ENCODE measurements at places on chromosomes 11 and 22.
A peak's percentile ranks its signal among the peaks of the same experiment; 100 is the strongest.

DNA sequence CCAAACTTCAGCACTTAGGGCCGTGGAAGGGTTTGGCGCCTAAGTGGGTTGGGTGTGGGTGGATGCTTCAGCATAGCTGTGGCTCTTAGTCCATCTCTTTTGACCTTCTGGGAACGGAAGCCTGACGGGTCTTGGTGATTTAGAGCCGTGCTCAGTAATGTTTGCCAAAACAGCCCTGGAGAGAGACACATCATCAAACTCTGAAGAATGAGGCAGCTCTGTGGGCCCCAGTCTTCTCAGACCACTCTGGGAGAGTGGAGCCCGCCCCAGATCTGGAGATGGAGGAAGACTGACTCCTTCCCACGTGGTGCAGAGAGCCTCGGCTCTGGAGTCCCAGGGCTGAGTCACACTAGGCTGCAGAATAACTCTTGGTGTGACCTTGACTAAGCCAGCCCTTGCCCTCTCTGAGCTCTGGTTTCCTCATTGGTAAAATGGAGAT, 168.9 kb downstream of the C11orf91 start:
- DNase-seq, result no peak

- no peak for DNase-seq
Observed at GRCh38 chr11:37978647-37979046, 1380.6 kb upstream of the RAG2 start.

DNA sequence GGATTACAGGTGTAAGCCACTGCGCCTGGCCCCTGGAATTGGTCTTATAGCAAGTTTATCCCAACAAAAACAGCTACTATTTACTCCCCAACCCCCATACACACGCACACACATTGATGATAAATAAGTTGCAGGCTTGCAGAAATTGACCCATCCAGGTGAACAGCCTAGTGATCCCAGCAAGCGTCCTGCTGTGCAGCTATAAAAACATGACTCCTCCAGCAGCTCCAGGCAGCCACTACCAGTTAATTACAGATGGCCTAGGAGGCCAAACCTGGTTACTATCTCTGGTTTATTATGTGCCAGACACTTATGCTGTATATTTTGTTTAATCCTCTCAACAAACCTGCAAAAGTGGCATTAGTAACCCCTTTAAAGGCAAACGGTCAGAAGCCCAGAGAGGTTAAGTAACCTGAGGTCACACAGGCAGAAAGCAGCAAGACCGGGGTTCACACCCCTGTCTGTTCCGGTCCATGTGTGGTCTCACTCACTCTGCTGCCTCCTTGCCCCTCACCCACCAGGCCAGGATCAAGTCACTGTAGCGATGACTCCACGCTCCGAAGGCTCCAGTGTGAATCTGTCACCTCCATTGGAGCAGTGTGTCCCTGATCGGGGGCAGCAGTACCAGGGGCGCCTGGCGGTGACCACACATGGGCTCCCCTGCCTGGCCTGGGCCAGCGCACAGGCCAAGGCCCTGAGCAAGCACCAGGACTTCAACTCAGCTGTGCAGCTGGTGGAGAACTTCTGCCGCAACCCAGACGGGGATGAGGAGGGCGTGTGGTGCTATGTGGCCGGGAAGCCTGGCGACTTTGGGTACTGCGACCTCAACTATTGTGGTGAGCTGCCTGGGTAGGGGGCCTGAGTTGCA, 6.6 kb downstream of the F2 start:
- peak; percentile 37 for DNase-seq

DNA sequence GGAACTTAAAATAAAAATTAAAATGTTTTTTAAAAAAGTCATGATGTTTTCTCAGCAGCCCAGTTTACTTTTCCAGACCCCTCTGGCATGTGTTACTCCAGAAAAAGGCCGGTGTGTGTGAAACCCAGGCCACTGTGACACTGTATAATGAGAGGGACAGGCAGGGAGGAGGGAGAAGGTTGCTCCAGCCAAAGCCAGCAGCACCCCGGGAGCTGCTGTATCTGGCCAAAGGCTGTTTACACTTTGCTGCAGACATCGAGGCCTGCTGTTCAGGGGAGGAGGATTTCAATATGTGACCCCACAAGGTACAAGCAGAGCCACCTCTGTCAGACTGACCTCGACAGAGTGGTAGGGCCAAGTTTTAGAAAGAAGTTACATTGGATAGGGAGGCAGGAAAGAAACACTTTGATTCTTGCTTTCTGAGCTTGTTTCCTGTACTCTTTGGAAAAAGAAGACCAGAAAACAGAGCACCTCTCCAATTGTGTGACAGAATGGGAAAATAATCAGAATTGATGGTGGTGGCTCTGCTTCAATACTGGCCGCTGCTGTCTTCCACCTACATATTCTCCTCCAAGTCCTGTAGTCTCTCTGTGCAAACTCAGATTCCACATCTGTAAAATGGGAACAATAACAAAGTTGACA, 41.0 kb upstream of the CD44 start:
- DNase-seq, result no peak

GRCh38 chr22:43000441-43001175, 14.3 kb downstream of the PACSIN2 start:
- DNase-seq, result no peak

- no peak for DNase-seq
Observed at GRCh38 chr11:95241681-95242081, 10.7 kb upstream of the SESN3 start.

- DNase-seq, result no peak
Observed at GRCh38 chr22:37148031-37148651, 1.6 kb downstream of the IL2RB start.

- DNase-seq, result peak; percentile 84
Observed at GRCh38 chr11:66559142-66559865, 9.1 kb downstream of the CTSF start.

GRCh38 chr11:78171951-78172350, 16.5 kb downstream of the KCTD21 start:
- no peak for DNase-seq

- no peak for DNase-seq
Observed at GRCh38 chr11:38687008-38687407, 2089.0 kb upstream of the RAG2 start.

DNA sequence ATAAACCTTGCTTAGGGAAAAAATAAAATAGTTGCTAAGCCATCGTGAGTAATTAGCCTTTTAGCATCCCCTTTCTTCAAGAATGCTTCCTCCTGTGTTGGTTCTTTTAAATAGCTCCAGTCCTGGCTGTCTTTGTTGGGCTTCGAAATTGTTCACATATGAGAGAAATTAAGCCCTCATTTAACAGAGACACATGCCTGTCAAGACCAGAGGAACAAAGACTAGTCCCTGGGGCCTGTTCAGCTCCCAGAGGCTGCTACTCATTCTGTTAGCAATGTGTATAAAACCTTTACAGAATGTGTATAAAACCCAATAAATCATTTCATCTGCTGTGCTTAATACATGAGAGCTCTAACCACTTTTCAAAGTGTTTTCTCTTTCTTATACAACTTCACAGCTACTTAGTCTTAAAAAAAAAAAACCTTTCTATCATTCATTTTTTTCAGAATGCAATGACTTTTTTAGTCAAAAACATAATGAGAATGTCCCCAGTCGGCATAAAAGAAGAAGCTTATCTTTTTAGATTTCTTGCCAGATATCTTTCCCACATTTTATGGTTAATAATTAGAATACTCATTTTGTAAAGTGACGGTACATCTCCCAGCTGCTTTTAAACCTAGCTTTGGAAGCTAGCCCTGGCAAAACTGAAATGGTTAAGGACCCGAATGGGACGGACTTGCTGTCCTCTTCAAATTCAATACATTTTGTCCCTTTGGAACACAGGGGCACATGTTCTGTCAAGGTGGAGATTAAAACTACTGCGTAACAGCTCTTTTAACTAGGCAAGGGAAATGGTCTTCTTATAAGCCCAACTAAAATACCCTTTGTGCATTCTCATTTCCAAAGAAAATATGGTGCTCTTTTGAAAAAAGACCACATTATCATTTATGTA, 186.1 kb downstream of the SOX6 start:
- peak; percentile 28 for DNase-seq

GRCh38 chr22:50305393-50305922, 2.0 kb downstream of the PLXNB2 start:
- DNase-seq, result no peak

GRCh38 chr11:95132956-95133355, 43.3 kb downstream of the ENDOD1 start:
- DNase-seq, result no peak

DNA sequence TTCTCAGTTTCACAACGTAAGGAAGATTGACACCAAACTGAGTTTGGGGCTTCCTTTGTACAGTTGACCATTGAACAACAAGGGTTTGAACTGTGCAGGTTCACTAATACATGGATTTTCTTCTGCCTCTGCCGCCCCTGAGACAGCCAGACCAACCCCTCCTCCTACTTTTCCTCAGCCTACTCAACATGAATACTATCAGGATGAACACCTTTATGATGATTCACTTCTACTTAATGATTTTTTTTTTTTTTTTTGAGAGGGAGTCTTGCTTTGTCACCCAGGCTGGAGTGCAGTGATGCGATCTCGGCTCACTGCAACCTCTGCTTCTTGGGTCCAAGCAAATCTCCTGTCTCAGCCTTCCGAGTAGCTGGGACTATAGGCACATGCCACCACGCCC, 14.6 kb downstream of the RBM4 start:
- no peak for DNase-seq

DNA sequence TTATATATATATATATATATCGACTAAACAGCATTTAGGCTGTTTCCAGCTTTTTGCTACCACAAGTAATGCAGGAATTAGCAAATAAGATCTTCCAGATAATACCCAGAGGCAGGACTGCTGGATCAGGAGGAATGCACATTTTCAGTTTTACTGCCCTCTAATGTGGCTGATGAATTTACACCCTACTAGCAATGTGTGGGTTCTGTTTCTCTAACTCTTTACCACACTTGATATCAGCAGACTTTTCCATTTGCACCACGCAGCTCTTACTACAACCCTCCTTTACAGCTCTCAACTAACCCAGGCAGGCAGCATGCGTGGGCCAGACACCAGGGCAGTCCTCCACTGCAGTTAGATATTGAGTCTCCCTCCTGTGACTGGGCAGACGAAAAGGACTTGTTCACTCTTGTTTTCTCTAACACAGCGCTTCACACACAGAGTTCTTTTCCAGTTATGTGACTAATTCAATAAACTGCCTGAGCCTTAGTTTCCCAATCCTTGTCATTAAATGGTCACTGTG, 67.7 kb downstream of the IGLL5 start:
- DNase-seq, result no peak

DNA sequence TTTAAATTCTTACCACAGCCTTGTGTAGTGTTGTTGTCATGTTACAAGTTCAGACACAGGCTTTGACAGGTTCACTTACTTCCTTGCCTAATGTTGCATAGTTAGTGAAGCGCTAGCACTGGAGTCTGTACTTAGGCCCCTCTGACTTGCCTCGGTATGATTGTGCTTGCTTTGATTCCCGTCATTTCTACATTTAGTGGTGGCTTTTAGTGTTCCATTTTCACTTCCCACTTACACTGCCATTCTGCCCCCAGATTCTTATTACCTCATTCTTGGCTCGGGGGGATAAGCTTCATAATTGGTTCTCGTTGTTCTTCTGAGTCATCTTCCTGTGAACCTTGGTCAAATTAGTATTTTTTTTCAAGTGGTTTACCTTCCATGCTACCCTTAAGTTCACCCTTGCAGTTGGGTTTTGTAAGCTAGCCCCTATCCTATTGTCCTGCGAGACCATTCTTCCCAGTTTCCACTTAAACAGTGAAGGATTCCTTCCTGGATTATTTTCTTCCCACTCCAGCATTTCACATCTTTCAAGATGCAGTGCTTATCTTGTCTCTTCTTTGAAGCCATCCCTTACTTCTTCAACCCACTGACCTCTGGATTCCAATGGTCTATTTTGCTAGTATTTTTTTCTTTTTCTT, 68.7 kb downstream of the DDX10 start:
- DNase-seq, result peak; percentile 11

Data from GM23338 (cell line).